ENCODE measurements at places on chromosomes 11 and 22.

GRCh38 chr11:68431984-68432645, 28.4 kb upstream of the PPP6R3 start:
- DNase-seq, result no peak

DNA sequence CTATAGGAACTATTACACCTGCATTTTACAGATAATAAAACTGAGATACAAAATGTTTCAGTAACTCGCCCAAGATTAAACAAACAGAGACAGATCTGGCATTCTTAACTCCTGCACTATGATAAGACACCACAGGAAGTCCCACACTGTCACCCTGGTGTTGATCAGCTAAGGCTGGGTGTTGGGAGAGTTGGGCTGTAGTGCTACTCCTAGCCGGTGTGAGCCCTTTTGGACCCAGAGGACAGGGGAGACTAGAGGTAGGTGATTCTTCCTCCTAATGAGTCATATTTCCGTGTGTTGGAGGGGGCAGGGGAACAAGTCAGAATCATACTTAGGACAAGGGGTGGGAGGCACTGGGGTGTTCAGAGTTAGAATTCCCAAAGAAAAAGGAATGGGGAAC, 353.2 kb upstream of the TENM4 start:
- no peak for DNase-seq

DNA sequence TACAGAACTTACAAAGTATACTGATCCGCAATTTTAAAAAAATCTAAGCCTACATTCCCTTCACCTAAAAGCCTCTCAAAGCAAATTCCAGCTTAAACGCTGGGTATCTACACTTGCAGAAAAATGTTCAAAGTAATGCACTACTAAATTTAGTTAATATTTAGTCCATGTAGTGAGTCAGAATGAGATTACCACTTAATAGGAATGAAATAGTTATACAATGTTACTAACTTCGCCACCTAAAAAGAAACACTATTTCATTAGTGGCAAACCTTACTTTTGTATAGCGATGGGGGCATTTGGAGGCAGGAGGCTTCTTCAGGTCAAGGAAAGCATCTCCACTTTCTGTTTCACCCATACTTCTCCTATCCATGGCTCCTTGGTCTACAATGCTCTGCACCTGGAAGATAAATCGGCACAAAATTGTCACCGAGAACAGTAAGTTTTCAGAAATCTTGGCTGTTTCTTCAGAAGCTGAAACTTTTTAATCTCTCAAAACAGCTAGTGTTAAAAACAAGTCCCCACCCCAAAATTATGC, 1.2 kb downstream of the EIF4ENIF1 start:
- no peak for DNase-seq

DNA sequence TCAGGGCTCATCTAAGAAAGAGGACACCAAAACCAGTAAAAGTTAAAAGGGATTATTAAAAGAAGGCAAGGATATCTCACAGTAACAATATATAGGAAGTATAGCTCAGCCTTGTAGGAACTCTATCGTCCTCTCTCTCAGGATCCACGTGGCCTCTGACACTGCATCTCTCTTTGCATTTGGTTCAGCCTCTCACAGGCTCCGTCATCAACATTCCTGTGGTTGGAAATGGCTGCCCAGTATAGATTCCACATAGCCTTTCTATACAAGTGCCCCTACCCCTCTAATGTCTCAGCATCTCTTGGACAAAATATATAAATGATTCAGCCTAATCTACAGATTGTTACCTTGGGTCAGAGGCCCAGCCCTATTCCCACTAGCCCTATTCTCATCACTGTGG, 101.3 kb upstream of the DBX1 start:
- DNase-seq, result no peak

DNA sequence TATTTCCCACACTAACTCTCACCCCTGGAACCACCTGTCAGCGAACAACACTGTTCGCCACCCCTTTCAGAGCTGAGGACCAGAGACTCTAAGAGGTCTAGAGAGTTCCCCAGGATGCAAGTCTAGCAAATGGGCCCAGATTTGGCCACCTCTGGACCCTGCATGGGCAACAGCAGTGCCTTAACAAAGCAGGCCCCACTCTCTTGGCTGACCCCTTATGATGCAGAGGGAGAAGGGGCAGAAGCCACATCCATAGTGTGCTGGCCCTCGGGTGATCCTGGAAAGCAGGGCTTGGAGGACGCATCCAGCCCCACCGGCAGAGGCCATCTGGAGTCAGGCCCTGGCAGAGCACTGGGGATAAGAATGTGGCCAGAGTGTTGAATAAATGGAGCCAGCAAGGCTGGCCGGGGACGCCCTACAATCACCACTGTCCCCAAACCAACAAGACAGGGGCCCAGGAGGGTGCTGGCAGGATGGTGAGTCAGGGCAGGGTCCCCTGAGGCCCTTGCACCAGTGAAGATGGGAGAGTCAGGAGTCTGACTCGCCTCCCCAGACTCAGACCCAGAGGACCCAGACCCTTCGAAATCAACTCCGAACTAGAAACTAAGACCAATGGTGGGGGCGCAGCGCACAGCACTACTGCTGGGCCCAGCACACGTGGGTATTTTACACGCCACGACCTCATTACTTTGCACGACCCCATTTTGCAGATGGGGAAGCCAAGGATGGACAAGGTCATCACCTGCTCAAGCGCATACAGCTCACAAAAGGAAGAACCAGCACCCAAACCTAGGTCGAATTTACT, 6.5 kb downstream of the CSNK1E start:
- no peak for DNase-seq

DNA sequence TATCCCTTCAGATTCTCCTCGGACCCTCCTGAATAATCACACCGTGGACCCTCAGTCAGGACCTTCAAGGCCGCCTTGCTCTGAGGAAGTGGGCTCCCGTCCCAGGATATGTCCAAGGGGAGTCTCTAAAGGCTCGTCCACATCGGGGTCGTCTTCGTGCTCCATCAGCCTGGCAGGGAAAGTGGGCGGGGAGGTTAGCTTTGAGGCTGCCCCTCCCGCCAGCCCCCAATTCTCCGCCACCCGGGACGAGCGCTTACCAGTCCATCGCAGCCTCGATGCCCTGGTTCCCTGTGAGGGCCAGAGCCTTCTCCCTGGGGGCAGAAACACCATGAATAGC, 472 bp downstream of the UBXN1 start:
- no peak for DNase-seq

GRCh38 chr11:108618529-108618928, 25.0 kb upstream of the EXPH5 start:
- no peak for DNase-seq

DNA sequence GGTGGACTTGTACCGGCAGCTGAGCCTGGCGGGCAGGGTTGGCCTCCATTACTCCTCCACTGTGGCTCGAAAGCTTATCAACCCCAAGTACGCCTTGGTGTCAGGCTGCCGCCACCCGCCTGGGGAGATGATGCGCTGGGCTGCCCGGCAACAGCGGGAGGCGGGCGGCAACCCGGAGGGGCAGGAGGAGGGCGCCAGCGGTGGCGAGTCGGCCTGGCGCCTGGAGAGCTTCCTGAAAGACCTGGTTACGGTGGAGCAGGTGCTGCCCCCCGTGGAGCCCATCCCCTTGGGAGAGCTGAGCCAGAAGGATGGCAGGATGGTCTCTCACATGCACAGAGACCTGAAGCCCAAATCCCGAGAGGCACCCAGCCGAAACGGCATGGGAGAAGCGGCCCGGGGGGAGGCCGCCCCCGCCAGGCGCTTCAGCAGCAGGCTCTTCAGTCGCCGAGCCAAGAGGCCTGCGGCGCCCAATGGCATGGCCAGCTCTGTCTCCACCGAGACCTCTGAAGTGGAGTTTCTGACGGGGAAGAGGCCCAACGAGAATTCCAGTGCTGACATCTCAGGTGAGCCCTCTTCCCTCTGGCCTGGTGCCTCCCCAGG, 26.7 kb downstream of the FAM83F start:
- no peak for DNase-seq

GRCh38 chr11:68374531-68374930, 62.1 kb downstream of the LRP5 start:
- no peak for DNase-seq

GRCh38 chr11:117876341-117877119, at the start of gene FXYD6:
FXYD6 (minus strand) TSS chr11:117876658; CDS start chr11:117842776, 33,882 bp downstream.
- DNase-seq, result no peak

DNA sequence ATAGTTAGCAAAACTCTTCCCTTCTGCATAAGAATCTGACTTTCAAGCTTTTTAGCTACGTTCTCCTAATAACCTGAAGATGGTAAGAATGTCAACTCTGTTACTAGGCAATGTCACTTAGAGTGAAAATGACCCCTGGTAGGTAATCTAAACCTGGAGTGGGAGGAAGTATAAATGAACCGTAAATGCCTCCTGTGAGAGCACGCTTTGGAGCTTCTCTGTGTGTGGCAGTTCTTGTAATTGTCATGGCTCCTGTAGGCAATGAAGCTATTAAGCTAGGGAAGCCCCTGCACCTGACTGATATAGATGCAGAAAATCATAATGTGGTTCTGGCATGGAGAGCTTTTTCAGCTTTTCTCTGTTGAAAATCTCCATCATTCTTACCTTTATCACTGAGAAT, 29.4 kb downstream of the CALCA start:
- no peak for DNase-seq

- no peak for DNase-seq
Observed at GRCh38 chr11:95647355-95647754, 142.2 kb downstream of the FAM76B start.

- DNase-seq, result no peak
Observed at GRCh38 chr11:120907971-120908370, 115.9 kb upstream of the TBCEL start.

GRCh38 chr22:17786435-17787161, 12.3 kb upstream of the BID start:
- DNase-seq, result no peak

Data from hypothalamus (tissue), 51 donors.